ENCODE measurements at places on chromosomes 4 and X.

GRCh38 chrX:124018023-124018422 is 56.5 kb downstream of the STAG2 start:
- DNase-seq: no peak

- DNase-seq: no peak
Observed at GRCh38 chr4:57916479-57916878, 806.3 kb upstream of the IGFBP7 start.

GRCh38 chr4:179097741-179098140 is 1655.5 kb upstream of the AGA start:
- no peak for DNase-seq

DNA sequence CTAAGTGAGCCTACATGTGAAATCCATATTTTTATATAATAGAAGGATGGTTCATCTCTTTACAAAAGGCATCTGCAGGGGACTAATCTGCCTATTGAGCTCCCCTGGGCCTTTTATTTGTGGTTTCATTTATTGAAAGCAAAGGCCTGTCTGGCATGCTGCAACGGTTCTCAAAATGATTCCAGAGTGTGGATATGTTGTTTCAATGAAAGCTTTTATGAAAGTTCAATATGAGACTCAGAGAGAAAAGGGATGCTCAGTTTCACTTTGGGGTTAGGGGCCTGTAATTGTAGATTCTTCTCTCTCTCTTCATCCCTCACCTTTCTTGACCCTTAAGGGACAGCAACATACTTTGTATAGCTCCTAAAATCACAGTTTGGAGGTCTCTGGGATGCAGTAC is 204.2 kb upstream of the CASK start:
- no peak for DNase-seq

DNA sequence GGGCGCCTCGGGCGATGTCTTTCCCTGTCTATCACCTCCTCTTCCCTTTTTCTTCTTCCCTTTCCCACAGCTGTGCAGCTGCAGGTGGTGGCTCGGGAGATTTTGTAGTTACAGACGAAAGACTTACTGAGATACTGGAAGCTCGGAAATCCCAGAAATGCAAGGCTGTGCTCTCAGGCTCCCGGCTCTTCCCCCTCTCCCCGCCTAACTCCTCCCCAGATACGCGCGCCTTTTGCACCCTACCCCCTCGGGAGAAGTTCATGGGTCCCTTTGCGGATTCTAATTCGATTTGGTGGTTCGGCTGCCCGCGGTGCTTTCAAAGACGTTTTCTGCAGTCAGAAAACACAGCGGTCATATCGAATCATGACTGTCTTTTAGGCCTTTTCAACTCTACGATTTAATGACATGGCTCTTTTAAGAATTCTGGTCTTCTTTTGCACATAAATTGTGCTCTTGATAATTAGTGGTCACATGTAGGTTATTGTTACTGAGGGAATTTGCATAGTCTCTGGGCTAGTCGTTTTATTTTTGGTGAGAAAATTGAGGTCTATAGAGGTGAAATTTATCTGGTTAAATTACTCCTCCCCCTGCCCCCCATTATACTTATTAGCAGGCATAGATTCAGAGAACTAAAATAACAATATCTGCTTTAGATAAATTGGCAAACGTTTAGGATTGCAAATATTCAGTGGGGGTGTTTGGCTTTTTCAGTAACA is 1.6 kb downstream of the SEPTIN11 start:
- DNase-seq: peak; percentile 35

DNA sequence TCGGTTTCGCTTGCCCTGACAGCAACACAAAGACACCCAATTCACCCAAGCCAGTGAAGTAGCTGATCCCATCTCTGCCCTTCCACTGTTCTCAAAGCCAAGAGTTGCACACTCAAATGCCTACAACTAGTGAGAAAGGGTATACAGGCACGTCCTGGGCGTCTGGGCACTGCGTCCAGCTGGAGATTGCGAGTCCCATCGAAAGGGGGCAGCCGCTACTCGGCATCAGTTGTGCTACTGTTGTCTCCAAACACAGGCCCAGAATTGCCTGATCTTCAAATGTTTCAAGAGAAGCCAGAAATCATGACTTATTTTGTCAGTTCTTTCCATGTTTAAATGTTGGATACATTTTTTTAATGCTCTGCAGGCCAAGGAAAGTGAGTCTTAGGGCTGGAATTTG is 487.8 kb downstream of the BCOR start:
- no peak for DNase-seq

GRCh38 chrX:53000447-53001135 is 42.3 kb upstream of the FAM156A start:
- DNase-seq: no peak

DNA sequence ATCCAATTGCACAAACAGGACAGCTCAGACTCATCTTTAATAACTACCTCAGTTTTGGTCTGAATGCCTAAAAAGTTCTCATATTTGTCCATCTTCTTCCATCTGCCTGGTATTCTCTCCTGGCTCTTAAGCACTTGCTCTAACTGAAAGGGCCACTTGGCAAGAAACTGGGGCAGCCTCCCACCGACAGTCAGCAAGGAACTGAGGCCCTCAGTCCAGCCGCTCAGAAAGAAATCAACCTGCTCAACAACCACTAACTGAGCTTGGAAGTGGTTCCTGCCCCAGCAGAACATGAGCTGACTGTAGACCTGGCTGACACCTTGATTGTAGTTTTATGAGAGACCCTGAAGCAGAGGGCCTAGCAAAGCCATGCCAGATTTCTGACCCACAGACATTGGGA is 84.4 kb downstream of the PPEF2 start:
- no peak for DNase-seq

DNA sequence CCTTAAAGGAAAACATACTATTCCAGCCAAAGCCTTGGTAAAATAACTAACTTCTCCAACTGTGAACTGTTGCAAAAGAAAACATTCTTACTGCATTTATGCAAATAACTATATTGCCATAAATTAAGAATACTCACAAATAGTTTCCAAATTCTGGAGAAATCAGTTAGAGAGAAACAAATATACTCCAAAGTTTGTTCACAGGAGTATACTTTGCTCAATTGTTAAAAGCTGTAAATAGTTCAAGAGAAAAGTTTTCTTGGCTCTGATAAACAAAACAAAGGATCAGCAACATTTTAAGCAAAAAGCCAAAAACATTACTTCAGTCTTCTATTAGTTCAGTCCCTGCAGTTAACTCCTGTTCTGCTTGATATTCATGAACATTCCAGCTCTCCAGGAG is 83.0 kb downstream of the EIF4E start:
- DNase-seq: no peak

DNA sequence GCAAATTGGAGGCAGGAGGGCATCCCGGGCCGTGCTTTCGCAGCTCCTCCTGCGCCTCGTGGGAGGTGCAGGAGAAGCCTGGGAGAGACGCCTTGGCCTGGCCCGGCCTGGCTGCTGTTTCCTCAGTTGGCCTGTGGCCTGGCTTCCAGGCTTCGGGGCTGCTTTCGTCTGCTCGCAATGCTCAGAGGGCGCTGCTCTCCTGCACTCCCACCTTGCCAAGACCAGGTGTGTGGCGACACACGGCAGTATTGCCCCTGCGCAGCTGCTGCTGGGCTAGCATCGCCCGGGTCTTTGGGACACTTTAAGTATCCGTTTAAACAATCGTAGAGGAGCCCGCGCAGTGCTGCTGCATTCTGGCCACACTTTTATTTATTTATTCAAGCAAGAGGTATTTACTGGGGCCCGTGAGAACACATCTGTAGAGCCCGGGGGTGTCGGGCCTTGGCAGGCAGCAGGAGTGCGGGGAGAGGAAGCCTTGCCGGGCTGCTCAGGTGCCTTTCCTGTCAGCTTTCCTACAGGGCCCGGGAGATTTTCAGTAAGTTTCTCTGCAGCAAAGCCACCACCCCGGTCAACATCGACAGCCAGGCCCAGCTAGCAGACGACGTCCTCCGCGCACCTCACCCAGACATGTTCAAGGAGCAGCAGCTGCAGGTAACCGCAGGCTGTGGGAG is 26.2 kb upstream of the HGFAC start:
- DNase-seq: no peak

DNA sequence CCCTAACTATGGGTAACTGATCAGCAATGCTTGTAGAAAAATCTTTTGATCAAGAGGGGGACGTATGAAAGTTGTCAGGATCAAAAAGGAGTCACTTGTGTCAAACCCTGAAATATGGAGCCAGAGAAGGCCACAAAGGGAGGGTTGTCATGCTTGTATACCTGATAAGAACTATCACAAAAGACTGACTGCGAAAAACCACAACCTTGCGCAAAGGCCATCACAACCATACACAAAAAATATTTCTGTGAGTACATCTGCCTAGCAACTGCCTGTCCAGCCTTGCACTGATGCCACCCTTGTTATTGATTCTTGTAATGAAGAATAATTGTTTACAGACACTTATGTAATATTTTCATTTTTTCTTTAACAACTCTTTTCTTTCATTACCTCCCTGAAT is 22.8 kb upstream of the EIF4E start:
- DNase-seq: no peak

DNA sequence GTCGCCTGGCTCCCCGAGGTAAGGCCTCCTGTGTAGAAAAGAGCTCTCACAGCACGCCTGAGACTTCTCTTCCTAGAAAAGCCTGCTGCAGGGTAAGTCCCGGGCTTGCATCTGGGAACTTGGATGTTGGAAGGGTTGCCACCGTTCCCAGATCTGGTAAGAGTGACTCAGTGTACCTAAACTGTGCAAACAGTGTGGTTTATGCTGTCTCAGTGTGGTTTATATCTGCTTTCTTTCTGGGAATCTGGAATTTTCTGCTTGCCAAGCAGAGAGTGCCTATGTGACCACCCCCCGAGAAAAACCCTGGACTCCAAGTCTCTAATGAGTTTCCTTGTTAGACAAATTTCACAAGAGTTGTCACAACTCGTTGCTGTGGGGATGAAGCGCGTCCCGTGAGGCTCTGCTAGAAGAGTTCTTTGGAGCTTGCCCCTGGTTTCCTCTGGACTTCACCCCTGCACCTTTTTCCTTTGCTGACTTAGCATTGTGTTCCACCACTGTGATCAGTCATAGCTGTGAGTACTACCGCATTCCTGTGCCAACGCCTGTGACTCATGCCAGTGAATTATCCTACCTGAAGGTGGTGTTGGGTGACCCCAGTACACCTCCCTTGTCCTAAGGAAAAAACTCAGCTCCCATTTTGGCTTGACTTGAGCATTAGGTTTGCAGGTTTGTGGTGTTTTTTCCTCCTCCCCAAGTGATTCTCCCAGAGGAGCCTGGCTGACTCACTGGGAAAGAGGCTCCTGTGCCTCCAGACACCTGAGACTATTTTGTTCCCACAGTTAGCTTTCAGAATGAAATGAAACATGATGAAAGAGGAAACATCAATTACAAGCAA is 14.5 kb downstream of the SLC2A9 start:
- no peak for DNase-seq

DNA sequence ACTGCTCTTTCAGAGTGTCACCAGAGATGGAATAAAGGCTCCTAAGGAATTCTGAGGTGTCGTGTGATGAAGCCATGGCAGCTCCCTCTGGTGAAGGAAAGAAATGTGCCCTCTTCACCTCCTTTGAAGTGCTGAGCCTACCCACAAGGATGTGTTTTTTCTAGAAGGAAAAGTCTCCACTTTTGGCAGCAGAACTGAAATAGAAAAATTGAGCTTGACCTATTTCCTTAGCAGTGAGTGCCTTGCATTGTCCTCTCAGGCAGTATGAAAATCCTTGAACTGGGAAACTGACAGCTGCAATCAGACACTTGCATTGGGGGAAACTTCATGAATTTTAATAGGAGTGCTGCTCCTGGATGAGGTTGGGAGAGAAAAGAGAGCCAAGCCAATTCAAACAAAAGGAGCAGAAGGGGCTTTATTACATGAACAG is 95.2 kb downstream of the DCLK2 start:
- no peak for DNase-seq

DNA sequence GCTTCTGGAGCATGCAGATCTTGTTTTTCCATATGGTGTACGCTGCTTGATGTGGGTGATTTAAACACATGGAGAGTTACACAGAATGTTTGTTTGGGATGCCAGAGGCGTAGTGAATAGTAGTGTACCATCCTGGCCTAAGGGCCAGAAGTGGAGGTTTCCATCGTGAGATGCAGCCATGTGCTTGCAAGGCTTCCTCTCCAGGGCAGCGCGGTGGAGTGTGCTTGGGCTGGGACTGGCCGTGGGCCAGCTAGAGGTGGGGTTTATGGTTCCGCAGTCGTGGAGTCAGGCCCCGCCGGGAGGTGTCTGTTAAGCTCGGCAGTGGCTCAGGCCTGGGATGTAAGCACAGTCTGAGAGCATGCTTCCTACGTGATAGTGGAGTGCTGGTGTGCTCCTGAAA is 14.0 kb downstream of the STOX2 start:
- peak; percentile 77 for DNase-seq

GRCh38 chr4:163382178-163382869 is 38.6 kb downstream of the NPY5R start:
- DNase-seq: no peak

GRCh38 chr4:182288534-182288933 is 45.3 kb downstream of the TENM3 start:
- no peak for DNase-seq

GRCh38 chr4:37758226-37758625 is 68.3 kb upstream of the PGM2 start:
- no peak for DNase-seq

- no peak for DNase-seq
Observed at GRCh38 chrX:46549914-46550313, 4.7 kb upstream of the ZNF674 start.

GRCh38 chr4:112510291-112511092 is 5.5 kb downstream of the NEUROG2 start:
- DNase-seq: peak; percentile 73

GRCh38 chr4:4595252-4595651 is 53.4 kb upstream of the STX18 start:
- no peak for DNase-seq

DNA sequence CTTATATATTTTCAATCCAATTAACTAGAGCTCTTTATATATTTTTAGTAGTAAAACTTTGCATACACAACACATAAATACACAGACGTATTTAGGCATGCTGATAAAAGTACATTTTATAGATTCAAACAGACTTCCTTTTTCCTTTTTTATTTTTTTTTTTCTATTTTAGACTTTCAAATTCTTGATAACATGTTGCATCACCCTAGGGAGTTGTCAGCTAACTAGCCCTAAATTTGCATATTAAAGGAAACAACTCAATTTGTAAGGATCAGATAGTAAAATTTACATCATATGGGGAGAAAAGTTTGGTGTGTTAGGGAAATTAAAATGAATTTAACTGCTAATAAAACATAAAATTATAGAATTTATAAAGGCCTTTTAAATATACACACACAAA is 47.4 kb upstream of the APOOL start:
- DNase-seq: no peak

All from SK-N-SH (cell line).